ENCODE measurements at places on chromosomes 2 and 18. TPM values are rescaled to one million over a fixed set of nuclear protein-coding genes. Genes with fewer than 3 reads are reported as not detected.

Gene CCDC148
- total RNA-seq, result 2.2 TPM

GRCh38 chr2:79179036-79179435 is 19.5 kb upstream of the REG3A start:
- no peak for DNase-seq

DNA sequence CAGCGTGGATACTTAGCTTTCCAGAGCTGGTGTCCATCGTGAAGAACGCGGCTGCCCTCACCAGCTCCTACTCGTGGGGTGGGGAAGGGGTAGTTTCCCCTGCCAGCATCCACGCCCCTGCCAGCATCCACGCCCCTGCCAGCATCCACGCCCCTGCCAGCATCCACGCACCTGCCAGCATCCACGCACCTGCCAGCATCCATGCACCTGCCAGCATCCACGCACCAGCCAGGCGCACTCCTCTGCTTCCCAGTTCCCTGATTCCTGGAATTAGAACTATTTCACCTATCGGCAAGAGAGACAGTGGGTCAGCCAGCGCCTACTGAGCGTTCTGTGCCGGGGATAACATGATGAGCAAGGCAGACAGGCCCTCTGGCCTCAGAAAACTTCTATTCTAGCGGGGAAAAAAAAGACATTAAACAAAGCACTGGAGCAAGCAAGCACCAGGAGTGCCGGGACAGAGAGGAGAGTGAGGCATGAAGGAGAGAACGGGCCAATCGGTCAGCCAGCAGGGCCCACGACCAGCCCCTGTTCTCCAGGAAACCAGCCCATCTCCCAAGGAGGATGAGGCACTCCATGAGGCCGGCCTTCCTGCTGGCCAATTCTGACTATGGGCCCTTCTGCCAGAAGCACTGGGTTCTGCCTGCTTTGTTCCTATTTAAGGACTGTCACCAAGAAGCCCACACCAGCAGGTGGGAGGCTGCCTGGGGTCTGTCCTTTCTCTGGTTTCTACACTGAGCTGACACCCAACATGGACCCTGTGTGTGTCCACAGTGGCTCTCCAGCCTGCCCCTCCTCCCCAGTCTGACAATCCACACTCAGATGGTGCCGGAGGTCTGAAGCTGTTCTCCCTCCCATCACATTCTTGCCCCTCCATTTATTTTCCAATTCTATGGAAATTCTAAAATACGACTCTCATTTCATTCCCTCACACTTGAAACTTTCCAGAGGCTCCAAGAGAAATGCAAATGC is 78.4 kb upstream of the SALL3 start:
- peak; percentile 81 for DNase-seq

Gene PAX3
- total RNA-seq, result 2.3 TPM

Gene VAMP8
- 3.1 TPM for total RNA-seq

- no peak for DNase-seq
Observed at GRCh38 chr2:27922842-27923241, 32.3 kb downstream of the BABAM2 start.

Gene DSC3
- 5.6 TPM for total RNA-seq

Gene CIB4
- total RNA-seq, result not detected

DNA sequence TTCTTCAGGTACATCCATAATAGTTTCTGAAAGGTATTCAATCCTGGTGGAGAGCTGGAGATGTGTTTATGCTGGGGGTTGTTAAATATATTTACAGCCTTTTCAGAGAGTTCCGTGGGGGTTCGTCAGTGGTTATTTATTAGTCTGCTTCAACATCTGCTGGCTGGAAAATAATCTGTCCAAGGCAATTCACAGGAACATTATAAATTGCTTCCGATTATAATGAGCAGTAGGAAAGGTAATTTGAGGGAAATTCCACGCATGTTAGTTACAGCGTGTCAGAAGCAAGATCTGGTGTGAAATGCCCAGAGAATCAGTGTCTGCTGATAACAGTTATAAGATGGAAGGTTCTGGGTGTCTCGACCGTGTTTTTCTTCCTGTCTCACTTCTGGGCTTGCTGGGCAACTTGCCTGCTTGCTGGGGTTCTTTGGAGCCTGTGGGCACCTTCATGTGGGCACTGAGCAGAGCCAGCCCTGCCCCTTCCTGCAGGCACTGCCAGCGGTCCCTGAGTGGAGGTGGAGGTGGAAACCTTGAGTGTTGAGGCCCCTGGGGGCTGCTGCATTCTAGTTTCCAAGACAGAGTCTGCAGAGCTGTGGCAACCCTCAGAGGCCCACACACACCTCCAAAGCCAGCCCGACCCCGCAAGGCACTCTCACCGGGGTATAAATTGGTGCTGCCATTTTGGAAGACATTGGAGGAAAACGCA is 185.7 kb downstream of the FAM210A start:
- peak; percentile 78 for DNase-seq

GRCh38 chr2:83990636-83991035 is 468.4 kb downstream of the SUCLG1 start:
- no peak for DNase-seq

Gene DSG1
- total RNA-seq, result not detected

Gene NCK2
- 45.4 TPM for total RNA-seq

Gene MOCOS
- total RNA-seq, result 5.5 TPM

DNA sequence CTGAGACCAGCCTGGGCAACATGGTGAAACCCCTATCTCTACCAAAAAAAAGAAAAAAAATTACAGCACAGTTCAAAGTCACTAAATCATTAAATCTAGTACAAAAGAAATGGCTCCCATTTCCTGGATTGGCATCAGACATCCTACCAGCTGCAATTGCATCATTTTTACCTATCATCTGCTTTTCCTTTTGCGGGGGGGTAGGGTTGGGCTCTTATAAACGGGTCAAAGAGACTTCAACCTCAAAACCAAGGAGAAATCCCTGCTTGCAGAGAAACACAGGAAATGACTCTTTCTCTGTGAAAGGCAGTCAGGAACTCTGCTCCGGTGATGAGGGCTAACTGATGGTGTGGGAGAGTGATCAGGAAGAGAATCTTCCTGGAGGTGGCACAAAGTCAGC is 45.3 kb upstream of the RFX8 start:
- no peak for DNase-seq

GRCh38 chr2:151198645-151199044 is 63.0 kb downstream of the RBM43 start:
- no peak for DNase-seq

DNA sequence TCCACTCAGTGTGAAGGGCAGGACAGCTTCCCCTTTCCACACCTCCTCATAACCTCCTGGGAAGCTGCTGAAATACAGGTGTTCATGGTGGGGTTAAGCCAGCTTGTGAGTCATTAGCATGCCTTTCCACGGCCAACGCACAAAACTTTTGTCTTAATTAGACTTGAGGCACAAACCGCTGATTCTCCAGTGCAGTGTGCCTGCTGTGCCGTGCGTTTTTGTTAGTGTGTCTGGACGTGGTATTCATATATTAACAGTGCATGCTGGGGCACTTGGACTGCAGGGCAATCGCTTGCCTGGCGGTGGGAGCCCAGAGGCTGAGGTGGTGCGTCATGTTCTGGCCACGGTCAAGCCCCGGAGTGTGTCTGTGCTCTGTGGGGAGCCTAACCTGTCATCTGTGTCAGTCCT is 156.2 kb downstream of the SH3RF3 start:
- DNase-seq, result no peak

DNA sequence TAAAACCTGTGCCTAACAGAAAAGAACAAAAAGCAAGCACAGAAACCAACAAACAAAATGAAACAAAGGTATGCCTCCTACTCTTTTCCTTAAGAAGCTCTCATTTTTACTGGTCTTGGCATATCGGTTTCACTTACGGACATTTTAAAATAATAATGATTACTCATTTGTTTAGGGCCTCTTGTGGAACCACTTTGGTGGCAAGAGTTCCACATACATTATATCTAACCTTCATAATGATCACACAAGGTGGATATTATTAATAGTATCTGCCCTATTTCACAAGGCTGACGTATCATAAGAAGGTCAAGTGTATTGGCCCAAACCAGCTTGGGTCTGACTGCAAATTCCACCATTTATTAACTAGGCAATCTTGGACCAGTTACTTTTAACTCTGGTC is 304.7 kb downstream of the TCF4 start:
- no peak for DNase-seq

DNA sequence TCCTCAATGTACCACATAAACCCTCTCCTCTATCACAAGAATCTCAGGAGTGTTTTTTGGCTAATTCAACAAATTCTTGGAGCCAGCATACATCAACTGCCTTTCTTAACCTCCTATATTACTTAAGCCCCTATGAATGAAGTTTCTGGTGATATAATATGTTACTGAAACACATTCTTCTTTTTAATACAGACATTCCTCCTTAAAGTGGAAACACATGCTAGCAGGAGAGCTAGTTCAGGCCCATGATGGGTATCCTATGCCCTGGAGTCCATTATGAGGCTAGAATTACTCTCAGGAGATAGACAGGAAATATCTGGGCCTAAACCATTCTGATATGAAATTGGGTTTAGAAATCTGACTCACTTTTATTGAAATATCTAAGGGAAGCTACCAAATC is 26.6 kb upstream of the RMDN2 start:
- DNase-seq, result no peak
